ENCODE measurements at places on chromosomes 7 and 10. TPM values are rescaled to one million over a fixed set of nuclear protein-coding genes. Genes with fewer than 3 reads are reported as not detected.

Gene CALML5
- total RNA-seq: not detected

Gene GPRIN2
- not detected for total RNA-seq

Gene TUBB8
- not detected for total RNA-seq

Gene SLC16A12
- not detected for total RNA-seq

Gene MYL7
- not detected for total RNA-seq

Gene CTAGE4
- total RNA-seq: 0.27 TPM

Gene TAS2R3
- total RNA-seq: not detected

Gene CH25H
- total RNA-seq: 0.54 TPM

Gene PCLO
- not detected for total RNA-seq

Gene ZNF680
- total RNA-seq: 6.8 TPM

Gene PIK3AP1
- 5.7 TPM for total RNA-seq
